ENCODE measurements at places on chromosomes 2 and 18.

DNA sequence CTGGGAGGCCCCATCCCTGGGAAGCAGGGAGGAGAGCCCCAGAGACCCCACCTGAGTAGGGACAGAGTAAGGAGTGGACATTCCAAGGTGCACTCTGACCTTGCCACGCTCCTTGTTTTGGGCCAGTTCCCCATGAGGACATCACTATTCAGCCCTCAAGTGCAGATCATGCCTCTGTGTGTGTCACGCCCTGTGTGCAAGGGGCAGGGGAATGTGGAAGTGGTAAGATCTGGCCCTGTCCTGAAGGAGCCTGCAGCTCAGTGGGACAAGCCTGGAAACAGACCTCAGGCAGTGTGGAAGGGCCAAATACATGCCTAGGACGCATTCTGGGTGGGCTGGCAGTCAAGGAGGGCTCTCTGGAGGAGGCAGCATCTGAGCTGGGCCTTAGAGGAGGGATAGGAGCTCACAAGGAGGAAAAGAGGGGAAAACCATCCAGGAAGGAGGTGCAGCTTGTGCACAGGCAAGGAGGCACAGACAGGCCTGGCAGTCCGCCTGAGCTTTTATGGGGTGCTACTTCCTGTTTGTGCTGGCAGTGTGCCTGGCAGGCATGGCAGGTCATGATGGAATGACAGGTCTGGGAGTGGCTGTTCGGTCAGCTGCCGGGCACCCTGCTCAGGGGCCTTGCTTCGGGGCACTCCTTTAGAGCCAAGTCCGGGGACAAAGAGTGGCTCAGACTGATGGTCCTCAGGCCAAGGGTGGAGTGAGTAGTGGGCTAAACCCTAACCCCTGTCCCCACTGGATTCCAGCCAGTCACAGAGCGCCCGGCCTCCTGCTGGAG, 3.3 kb downstream of the KLHL30 start:
- DNase-seq, result no peak

DNA sequence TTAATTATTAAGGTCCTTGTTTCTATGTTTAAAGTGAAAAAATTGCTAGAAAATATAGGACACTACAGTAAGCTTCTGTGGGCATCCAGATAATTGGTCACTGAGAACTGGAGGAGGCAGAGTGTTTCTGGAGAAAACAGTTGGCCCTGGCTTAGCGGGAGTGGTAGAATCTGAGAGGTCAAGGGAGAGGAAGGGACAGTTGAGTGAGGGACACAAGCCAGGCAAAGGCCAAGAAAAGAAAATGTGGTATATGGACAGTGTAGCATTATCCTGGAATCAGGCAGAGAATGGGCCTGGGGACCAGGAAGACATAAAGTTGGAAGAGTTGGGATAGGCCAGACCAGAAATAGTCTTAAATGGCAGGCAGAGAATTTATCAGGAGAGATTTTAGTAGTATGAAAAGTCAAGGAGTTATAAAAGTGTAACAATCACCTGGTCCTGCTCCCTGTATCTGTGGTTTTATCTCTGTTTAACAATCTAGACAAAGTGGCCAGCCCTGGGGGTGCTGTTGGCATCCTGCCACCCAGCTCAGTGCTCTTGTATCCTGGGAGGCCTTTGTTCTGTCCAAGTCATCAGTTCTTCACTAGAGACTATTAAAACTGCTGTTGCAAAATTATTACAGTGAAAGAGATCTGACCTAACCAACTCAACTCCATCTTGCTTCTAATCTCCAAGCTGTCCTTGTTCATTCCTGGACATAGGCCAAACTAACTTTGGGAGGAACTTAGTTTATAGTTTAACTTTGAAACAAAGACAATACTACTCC, 15.4 kb upstream of the MSGN1 start:
- DNase-seq, result no peak

DNA sequence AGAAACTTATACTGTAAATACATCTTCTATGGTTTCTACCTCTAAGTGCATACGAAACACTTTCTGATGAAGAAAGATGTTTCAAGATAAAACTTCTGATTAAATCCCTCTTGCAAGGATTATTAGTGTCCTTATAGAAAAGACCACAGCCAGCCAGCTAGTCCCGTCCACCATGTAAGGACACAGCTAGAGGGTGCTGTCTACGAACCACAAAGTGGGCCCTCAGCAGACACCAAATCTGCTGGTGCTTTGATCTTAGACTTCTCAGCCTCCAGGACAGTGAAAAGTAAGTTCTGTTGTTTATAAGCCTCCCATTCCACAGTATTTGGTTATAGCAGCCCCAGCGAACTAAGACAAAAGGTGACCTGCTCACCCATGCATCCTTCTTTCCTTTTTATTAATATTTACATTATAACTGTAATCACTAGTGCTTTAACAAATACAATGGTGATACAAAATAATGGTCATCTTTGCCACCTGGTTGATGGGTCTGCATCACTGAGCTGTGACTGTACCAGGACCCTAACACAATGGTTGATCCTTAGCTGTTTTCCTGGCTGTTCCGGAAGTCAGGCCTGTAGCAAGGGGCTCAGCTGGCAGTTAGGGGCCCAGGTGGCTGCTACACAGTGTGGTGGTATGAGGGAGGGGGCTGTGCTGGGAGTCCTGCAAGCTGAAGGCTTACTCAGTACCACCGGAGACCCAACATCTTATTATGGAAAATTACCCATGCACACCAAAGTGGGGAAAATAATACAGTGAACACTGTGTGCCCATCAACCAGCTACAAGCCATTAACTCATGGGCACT, 108.5 kb upstream of the SMAD7 start:
- DNase-seq, result no peak

DNA sequence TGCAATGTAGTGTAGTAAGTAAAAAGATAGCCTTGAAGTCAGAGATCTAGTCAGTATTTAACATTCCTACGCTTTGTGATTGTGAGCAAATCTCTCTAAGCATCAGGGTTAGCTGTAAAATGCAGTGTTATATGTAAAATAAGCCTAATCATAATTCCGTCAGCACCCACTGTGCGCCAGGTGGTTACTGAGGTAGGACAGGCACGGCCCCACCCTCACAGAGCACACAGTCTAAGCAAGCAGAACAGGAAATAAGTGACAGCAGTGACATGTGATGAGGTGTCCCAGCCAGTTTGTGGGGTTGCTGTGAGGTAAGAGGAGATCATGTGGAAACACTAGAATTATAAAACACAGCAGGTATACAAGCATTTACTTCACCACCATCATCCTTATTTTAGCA, 267.1 kb downstream of the ICOS start:
- DNase-seq, result no peak

GRCh38 chr18:62682371-62682770, 33.0 kb upstream of the PHLPP1 start:
- no peak for DNase-seq

GRCh38 chr2:24403168-24403831, 43.0 kb upstream of the ITSN2 start:
- no peak for DNase-seq

GRCh38 chr2:189543367-189543766, 37.2 kb downstream of the SLC40A1 start:
- DNase-seq, result no peak

GRCh38 chr2:172328103-172328841, 99.1 kb upstream of the ITGA6 start:
- DNase-seq, result no peak

- DNase-seq, result no peak
Measured at GRCh38 chr2:225742487-225742886, 343.0 kb downstream of the NYAP2 start.

DNA sequence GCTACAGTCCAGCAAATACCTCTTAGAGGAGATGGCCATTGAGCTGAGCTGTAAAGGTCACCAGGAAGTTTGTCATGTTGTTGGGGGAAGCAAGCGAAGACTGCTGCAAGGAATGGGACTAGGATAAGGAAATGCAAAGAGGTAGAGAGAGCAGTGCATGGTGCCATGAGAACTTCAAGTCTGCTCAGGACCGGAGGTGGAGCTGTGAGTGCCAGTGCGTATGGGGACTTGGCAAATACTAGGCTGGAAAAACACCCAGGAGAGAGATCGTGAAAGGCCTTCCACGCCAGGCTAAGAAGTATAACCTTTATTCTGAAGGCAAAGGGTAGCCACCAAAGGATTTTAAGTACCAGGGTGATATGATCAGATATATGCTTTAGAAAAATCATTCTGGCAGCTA, 71.3 kb downstream of the MEIS1 start:
- no peak for DNase-seq

- no peak for DNase-seq
Measured at GRCh38 chr2:144230033-144230432, 289.9 kb downstream of the ZEB2 start.

DNA sequence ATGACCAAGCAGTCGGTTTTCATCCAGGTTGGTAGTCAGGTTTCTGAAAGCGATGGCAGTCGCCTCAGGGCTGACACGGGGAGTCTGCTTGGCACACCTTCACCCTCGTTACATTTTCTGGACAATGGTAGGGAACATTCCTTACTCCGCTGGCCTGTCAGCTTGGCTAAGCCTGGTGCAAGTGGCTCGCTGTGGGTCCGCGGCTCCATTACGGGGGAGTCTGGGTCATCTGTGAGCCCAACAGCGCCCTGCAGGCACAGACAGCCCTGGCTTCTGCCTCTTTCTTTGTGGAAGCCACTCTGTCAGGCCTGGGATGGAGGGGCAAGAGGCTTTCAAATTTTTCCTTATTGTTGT, 95.6 kb downstream of the HDAC4 start:
- DNase-seq, result peak; percentile 74

DNA sequence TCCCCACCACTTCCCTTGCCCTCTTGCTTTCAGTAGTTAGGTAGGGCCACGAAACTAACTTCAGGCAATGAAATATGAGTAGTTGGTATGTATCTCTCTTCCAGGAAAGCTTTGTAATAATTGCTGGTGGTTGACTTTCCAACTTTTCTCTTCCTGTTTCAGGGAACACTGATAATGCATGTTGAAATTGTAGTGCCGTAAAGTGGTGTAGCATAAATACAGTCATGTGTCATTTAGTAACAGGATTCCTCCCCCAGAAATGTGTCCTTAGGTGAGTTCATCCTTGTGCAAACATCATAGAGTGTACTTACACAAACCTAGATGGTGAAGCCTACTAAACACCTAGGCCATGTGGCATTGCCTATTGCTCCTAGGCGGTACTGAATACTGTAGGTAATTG, 429.2 kb downstream of the PID1 start:
- DNase-seq, result no peak

DNA sequence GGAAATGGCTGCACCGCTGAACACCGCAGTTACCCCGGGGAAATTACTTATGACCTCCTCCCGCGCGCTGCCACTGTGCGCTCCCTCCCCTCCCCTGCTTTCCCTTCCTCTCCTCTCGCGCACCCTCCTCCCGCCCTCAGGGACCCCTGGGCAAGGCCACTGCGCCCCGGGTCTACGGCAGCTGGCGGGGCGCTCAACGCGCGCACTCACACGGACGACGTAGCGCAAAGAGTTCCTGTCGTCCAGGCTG, 7.9 kb downstream of the ALPP start:
- DNase-seq, result no peak

DNA sequence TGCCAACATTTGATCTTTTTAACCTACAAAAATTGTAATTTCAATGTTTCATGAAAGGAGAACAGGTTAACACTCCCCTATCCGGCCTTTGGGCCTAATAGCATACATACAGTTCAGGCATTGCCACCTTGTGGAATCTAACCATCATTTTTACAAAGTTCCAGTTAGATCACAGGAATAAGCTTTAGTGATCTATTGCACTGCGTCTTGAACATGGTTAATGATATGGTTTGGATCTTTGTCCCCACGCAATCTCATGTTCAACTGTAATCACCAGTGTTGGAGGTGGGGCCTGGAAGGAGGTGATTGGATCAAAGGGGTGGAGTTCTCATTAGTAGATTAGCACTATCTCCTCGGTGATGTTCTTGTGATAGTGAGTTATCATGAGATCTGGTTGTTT, 58.2 kb upstream of the NEUROD1 start:
- DNase-seq, result no peak

GRCh38 chr2:48279344-48280090, 250.4 kb upstream of the STON1 start:
- DNase-seq, result no peak

- DNase-seq, result peak; percentile 91
Measured at GRCh38 chr2:46818141-46818621, 97.4 kb downstream of the MCFD2 start.

DNA sequence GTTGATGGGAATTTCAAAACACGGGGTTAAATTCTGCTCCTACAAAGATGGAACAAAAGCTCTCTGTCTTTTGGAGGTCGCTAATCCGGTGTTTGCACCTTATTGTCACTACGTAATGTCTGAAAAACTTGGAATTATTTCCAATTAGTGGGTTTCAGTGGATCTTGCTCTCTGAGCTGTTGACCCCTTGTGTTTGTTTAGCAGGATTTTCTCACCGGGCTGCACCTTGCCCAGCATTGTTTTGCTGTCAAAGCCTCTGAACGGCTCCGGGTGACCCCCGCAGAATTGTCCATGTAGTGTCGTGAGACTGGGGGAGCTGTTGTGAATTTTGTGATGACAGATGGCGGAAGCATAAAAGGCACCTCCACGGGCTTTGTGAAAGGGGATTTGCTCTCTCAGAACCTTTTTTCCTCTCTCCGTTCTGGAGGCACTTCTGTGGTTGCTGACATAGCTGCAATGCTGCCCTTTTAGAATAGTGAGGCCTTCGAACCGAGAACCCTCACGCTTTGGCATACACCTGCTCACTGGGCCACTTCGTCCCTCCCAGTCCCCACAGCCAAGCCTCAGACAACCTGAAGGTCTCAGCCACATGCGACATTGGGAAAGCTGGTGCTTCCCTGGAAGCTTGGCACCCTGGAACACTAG, 129.4 kb downstream of the ACOXL start:
- DNase-seq, result no peak

GRCh38 chr18:8556424-8556823, 52.8 kb upstream of the RAB12 start:
- no peak for DNase-seq

- no peak for DNase-seq
Measured at GRCh38 chr2:191176305-191176704, 25.5 kb upstream of the STAT4 start.

DNA sequence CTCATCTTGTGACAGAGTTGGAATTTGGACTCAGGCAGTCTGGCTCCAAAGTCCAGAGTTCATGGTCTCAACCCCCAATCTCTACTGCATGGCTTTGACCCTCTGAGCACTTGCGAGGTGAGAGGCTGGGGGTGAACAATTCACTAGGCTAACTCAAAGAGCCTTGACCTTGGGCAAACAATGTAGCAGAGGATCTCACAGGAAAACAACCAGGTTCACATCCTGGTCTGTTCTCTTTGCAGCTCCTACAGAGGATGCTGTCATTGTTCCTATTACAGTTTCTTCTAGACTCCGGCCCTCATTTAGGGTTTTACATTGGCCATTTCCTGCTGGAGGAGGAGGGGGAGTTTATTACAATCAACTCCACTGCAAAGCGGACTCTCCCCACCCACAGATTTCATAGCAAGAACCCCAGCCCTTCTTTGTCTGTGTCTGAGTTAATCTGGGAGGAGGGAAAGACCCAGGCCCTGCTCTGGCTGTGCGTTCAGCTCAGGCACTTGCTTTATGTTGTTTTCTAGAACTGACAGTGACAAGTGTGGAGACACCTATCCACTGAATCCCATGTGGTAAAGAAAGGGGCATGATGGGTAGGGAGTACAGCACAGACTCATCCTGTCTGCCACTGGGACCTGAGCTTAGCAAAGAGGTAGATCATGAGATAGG, 101.6 kb downstream of the LBH start:
- DNase-seq, result no peak

- no peak for DNase-seq
Measured at GRCh38 chr2:10141736-10142639, 19.4 kb downstream of the RRM2 start.

GRCh38 chr2:88540346-88540745, 86.9 kb downstream of the EIF2AK3 start:
- DNase-seq, result no peak

Data from cardiac septum (tissue), 1 donor.